ENCODE measurements at places on chromosomes 16 and 17.

- no peak for DNase-seq
These were observed 5.6 kb upstream of the ANKS4B start for GRCh38 chr16:21227866-21228265.

- DNase-seq, result no peak
These were observed 11.9 kb upstream of the SLC4A1 start for GRCh38 chr17:44279666-44280391.

GRCh38 chr17:77772899-77773358 lies 185.6 kb upstream of the TNRC6C start:
- peak; percentile 47 for DNase-seq

- DNase-seq, result peak; percentile 86
These were observed 438 bp downstream of the GRN start for GRCh38 chr17:44345454-44346026.

GRCh38 chr17:75832164-75832651 lies 12.0 kb downstream of the UNC13D start:
- peak; percentile 60 for DNase-seq

Data from NCI-H82 (cell line).